ENCODE measurements at places on chromosomes 7 and 10.

DNA sequence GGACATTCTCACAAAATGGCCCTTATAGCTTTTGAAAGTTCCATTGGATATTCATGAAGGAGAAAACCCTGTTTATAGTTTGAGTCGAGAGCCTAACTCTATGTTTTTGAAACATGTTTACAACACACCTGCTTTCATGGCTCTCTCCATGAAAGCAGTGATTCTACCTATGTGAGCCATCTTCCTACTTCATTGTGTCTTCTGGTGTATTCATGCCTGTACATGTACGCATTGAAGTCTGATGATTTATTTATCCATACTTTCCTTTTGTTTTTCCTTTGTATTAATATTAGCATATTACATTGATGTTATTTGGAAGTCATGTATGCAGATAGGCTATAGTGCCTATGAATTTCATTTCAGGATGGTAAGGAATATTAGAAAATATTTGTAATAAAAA is 58.0 kb downstream of the LAMB4 start:
- DNase-seq, result no peak

GRCh38 chr10:107733328-107734130 is 569.0 kb upstream of the SORCS1 start:
- no peak for DNase-seq

DNA sequence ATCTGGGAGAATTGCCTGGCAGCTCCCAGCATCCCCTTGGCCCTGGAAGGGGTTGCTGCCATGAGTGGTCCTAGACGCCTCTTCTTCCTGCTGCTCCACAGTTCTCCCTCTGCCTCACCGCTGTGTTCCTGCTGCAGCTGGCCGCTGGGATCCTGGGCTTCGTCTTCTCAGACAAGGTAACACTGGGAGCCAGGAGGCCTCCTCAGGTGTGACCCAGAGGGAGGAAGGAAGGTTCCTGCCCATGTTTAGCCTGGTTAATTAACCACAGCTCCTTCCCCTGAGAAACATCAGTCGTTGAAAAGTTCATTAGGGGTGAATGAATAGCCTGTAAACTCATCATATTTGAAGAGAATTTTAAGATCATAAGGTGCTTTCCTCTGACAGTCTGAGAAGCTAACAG is 18.2 kb downstream of the TSPAN33 start:
- no peak for DNase-seq

- DNase-seq, result no peak
These were observed 119.0 kb downstream of the BTAF1 start for GRCh38 chr10:92042541-92042940.

GRCh38 chr10:62473241-62473640 is 99.1 kb downstream of the ZNF365 start:
- no peak for DNase-seq

DNA sequence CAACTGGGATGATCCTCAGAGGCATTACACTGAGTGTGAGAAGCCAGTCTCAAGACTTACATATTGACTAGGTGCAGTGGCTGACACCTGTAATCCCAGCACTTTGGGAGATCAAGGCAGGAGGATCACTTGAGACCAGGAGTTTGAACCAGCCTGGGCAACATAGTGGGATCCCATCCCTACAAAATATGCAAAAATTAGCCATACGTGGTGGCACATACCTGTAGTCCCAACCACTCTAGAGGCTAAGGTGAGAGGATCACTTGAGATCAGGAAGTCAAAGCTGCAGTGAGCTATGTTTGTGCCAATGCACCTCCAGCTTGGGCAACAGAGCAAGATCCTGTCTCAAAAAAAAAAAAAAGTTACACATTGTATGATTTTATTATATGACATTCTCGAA is 23.5 kb upstream of the TNPO3 start:
- DNase-seq, result no peak

DNA sequence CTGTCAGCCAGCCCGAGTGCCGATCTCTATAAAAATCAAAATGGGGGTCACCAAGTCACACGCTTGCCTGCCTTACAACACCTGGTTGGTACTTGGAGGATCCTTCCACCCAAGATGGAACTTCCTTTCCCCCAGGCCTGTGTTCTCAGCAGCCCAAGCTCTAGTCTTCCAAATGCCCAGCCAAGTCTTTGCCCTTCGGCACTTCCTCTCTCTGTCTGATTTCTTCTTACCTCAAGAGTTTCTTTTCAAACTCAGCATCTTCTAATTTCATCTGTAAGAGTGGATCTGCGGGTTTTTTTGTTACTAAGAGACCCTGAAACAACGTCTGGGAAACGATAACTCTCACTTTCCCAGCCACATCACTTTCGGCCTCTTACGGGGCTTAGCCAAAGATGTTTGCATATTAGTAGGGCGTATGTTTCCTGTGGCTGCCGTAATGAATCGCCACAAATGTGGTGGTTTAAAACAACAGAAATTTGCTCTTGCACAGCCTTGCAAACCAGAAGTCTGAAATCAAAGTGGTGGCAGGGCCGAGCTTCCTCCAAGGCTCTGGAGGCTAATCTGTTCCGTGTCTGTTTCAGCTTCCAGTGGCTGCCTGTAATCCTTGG is 219.9 kb downstream of the TCF7L2 start:
- no peak for DNase-seq
